Stimulated activated CD4-positive, alpha-beta T cell treated with anti-CD3 and anti-CD28 coated beads, TNF-alpha, amount 100 ng/mL, for 1 hour (primary cell): ENCODE measurements at places on chromosomes 5 and 9.

GRCh38 chr5:109718216-109718615, 28.5 kb downstream of the MAN2A1 start:
- no peak for DNase-seq

GRCh38 chr9:123552530-123552929, 196.5 kb downstream of the CRB2 start:
- no peak for DNase-seq

- no peak for DNase-seq
Observed at GRCh38 chr5:173670791-173671120, 54.3 kb upstream of the BOD1 start.

DNA sequence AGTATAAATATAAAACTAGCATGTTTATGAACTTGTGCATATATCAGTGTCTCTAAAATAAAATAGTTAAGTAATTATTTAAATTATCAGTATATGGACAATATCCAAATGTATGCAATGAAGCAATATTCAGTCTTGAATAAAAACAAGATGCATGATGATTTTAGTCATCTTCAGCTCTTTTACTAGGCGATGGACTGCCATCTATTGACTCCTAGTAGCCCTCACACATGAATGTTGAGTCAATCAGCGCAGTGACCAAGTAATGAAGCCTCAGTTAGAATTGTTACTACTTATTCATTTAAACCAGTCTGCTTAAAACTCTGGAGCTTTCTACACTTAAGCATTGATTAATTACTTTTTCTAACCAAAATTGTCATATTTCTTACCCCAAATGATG, 92.9 kb upstream of the GRHPR start:
- DNase-seq, result no peak

- DNase-seq, result no peak
Observed at GRCh38 chr9:36158122-36158521, 11.1 kb upstream of the CCIN start.

DNA sequence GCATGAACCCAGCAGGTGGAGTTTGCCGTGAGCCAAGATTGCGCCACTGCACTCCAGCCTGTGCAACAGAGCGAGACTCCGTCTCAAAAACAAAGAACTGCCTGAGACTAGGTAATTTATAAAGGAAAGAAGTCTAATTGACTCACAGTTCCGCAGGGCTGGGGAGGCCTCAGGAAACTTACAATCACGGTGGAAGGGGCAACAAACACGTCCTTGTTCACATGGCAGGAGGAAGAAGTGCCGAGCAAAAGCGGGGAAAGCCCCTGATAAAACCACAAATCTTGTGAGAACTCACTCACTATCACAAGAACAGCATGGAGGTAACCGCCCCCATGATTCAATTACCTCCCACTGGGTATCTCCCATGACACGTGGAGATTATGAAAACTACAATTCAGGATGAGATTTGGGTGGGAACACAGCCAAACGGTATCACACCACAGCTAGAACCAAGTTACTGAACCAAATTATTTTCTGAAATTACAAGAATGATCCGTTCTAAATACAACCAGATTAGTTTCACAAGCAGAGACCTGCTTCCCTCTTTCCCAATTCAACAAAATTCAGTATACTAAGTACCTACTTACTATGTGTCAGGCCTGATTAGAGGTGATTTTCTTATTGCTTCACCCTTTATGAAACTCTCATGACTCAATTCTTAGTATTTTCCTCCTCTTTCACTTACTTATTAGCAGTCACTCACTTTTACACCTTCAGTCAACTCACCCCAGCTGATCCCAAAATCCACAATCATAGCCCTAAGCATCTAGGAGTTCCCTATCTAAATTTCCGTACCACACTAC, 8.4 kb downstream of the UBTD2 start:
- peak; percentile 16 for DNase-seq

DNA sequence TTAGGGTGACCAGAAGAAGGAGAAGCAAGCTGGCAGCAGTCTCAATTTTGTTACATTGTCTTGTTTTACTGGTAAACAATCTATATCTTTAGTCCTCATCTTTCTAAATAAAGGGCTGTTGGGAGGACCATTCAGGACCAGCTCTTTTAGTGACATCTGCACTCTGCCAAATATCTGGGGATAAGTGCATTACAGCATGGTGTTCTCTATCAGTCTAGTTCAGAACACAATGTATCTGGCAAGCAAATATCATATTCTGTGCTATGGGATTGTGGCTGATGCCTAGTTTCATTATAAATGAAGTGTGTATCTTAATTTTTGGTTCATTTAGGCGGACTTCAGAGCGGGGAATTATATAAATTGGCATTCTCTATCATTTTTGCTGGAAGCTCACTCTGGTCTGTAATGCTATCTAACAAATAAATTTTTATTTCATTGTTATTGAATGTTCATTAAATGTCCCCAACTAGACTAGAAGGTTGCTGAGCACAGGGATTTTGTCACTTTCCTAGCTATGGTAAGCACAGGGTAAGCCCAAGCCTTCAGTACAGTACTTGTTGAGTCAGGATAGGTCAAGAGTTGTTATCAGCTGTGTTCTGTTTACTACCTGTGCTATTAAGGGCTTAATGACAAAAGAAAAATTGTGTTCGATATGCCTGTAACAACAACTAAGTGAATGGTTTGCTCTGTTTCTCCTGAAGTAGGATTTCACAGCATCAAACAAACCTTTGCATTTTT, 11.9 kb downstream of the WDR31 start:
- no peak for DNase-seq

GRCh38 chr5:88556406-88556805, 287.8 kb upstream of the TMEM161B start:
- no peak for DNase-seq

DNA sequence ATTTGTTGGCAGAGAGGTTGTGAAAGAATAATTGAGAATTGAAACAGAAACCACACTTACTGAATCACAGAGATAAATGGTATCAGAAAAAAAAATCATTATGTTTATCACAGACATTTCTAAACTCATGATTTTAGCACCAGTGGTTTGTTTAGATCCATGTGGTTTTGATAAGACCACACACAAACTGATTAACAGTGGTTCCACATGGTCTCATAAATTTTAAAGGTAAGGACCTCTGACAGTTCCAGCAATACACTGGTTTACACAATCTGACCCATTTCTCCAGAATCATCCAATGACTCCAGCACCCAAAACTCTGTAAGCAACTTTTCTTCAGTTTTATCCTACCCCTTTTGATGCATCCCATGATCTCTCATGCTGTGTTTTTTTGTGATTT, 261.2 kb downstream of the ANXA1 start:
- DNase-seq, result no peak

DNA sequence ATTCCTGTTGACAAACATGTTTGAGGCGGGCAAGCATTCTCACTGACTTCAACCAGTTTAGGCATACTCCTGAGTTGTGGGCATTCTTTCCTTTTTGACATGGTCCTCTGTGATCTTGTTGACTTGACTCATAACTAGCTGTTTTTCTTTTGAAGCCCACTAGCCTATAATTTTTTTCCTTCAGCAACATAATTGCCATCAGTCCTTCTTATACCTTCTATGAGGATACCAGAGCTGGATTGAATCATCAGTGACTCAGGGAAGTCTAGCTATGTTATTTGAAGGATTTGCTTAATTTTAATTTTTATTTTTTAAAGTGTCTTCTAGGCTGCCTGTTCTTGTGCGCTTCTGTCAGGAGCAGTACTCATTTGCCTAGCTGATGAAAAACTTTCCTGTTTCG, 259.5 kb downstream of the NR3C1 start:
- DNase-seq, result no peak

DNA sequence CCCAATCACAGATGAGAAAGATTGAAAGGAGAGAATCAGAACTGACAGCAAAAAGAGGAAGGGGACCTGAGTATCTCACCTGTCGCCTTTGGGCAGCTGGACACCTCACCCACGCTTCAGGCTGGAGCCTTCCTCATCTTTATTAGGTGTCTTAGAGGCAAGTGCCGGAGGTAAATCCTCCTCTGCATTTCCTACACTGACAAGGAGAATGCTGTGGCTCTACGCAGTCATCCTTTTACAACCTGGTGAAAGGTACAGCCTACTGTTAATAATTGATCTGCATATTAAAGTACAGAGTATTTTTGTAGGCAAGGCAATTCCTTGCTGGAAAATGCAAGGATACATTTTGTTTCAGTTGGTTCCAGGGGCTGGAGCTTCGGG, 34.8 kb downstream of the PRLR start:
- DNase-seq, result no peak

DNA sequence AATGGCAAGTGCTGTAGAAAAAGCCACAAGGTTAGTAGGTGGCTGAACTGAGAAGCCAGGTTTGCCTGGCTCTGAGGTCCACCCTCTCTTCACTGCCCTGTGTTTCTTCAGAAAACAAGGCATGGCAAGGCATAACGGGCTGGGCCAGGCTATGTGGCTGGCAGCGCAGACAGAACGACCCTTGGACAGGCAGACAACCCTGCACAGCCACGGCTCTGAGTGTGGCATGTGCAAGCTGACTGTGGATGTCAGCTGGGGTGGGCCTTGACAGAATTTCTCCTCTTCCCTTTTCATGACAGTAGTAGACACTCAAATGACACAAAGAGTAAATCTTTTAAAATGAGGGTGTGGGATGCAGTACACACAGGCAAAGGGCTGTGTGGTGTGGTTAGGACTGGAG, 81.7 kb downstream of the MACROH2A1 start:
- DNase-seq, result no peak

DNA sequence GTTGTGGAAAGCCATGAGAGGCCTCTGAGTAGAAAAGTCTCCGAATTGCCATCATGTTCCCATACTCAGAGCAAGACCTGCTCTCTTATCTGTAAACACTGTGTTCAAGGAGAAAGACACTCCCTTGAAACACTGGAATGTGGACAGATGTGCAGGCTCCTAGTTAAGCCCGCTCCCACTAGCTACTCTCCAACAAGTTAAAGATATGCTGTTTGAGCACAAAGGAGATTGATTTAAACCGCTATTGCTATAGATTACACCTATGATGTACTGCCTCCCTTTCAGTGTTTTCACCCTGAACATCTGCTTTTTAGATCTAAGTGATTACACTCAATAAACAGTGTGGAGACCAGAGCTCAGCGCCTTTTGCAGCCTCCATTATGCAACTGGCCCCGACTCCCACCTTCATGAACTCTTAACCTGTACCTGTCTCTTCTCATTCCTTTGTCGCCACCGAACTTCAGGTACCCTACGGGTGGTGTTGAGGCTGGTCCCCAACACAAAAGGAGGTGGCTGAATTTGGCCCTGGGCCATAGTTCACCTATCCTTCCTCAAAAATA, 47.5 kb downstream of the TMEM245 start:
- no peak for DNase-seq

DNA sequence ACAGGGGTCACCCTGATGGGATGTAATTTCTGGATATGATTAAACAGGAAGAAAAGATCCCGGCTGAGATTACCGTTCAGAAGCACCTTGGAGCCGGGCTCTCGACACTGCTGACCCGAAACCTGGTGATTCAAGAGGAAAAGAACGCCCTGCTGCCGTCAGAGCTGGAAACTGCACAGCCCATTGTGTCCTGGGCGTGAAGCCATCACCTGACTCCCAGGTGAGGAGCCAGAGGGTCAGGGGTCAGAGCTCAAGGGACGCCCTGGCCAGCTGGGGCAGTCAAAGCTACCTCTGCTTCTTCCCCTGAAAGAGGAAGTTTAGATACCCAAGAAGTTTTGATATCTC, 17.8 kb upstream of the SLC12A7 start:
- no peak for DNase-seq

DNA sequence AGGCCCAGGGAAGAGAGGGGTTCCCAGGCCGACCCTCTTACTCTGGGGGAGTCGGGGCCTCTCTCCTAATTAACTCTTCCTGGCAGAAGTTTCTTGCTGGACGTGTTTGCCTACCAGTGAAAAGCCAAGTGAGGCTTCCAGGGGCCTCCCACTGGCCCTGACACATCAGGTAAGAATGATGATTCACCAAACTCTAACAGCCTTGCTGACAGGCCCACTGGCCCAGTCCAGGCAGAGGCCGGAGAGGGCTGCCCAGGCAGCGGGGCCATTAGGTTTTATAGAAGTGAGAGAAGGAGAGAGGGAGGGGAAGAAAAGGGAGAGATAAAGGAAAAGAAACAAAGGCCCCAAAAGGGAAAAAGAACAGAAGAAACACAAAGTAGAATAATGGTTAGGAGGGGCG, 50.8 kb upstream of the FOXE1 start:
- no peak for DNase-seq

- no peak for DNase-seq
Observed at GRCh38 chr9:68804911-68805889, 100.2 kb downstream of the PIP5K1B start.

GRCh38 chr5:58090704-58091103, 369.2 kb downstream of the PLK2 start:
- DNase-seq, result no peak

GRCh38 chr5:143110591-143110990, 292.9 kb downstream of the NR3C1 start:
- no peak for DNase-seq

GRCh38 chr9:98342098-98342819, 86.8 kb upstream of the TBC1D2 start:
- DNase-seq, result no peak

DNA sequence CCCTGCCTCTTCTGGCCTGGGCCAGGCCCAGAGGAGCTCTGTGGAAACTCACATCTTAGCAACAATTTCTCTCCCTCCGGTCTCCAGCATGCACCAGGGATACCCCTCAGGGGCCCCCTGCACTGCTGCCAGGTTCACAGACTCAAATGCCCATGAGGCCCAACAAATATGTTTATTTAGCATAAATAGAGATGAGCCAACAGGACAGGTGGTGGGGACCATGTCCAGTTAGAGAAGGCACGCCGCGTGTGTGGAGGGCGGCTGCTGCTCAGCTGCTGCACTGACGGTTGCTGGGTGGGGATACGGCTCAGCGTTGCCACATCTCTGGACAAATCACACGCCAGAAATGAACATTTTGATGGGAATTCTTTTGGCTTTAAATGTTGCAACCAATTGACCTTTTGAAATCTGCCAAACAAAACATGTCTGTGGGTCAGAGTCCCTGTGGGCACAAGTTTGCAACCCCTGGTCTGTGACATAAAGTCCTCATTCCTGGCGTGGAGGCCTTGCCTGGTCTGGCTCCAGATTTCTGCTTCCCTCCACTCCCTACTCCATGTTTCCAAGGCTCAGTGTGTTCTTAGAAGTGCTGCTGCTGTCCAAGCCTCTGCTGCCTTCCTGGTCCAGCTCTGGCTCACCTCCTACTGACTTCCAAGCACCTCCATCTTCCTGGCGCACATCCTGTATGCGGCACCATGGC, 88.9 kb downstream of the AMBP start:
- no peak for DNase-seq

- DNase-seq, result no peak
Observed at GRCh38 chr5:87886164-87886563, 382.5 kb downstream of the TMEM161B start.
